ENCODE measurements at places on chromosomes 3 and 15.

GRCh38 chr3:106566277-106566676, 697.5 kb upstream of the CBLB start:
- DNase-seq: peak; percentile 10

- DNase-seq: no peak
Observed at GRCh38 chr15:94703596-94703995, 472.2 kb downstream of the MCTP2 start.

DNA sequence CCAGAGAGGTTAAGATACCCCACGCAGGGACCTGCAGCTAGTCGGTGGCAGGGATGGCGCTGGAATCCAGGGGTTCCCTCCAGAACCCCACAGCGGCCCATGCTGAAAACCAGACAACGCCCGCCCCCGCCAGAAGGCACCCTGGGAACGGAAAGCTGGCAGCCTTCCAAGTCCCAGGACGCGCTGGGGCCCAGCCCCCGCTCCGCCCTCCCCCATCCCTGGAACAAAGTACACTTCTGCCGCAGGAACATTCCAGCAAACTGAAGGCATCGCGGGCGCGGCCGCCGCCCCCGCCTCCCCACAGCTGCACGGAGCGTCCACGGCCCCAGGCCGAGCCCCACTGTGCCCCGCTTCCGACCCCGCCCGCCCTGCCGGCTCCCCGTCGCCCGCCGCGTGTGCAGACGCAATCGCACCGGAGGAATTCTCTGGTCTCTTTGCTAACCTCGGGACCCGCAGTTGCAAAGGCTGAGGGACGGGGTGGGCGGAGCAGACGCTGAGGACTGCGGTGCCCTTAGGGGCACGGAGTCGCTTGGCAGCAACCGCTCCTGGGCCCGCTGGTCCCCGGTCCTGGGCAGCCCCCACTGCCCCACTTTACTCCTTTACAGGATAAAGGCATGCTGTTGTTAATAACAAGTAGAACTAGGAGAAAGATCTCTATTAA, 44.8 kb upstream of the RNU6-1 start:
- DNase-seq: no peak

- DNase-seq: peak; percentile 87
Observed at GRCh38 chr3:48662753-48663488, at the start of gene CELSR3. CELSR3 (minus strand) TSS chr3:48662886; CDS start chr3:48662634, 252 bp downstream.

- DNase-seq: no peak
Observed at GRCh38 chr3:155138677-155139076, 58.6 kb downstream of the MME start.

GRCh38 chr3:101377209-101377608, 56.8 kb upstream of the IMPG2 start:
- no peak for DNase-seq

DNA sequence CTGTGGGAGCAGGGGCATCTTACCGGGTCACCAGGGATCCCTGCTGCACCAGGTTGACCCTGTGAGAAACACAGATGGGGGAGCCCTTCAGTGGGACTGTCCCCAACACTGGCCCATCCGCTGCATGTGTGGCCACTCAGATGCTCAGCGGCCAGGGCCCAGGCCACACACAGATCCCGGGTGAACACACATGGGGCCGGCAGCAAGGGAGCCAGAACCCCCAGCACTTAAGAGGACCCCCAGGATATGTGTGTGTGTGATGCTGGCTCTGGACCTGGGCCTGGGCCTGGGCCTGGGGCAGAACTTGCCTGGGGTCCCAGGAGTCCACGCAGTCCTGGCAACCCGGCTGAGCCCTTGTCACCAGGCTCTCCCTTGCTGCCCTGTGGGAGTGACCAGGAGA, 4.9 kb upstream of the UCN2 start:
- DNase-seq: no peak

- no peak for DNase-seq
Observed at GRCh38 chr3:147836330-147836729, 427.2 kb downstream of the ZIC1 start.

DNA sequence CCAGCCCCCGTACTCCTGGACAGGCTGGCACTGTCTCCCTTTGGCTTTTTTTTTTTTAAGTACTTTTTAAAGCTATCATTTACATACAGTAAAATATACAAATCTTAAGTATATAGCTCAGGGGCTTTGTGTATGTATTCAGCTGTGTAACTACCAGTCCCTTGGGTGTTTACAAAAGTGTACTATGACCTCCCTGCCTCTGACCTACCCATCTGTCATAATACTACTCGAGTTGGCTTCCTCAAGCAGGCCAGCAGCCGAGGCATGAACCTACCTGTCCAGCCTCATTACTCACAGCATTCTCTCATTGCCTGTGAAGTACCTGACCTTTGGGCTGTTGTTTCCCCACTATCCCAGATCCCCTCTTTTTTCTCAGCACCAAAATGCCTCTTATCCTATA, 33.2 kb downstream of the ABHD2 start:
- DNase-seq: no peak

DNA sequence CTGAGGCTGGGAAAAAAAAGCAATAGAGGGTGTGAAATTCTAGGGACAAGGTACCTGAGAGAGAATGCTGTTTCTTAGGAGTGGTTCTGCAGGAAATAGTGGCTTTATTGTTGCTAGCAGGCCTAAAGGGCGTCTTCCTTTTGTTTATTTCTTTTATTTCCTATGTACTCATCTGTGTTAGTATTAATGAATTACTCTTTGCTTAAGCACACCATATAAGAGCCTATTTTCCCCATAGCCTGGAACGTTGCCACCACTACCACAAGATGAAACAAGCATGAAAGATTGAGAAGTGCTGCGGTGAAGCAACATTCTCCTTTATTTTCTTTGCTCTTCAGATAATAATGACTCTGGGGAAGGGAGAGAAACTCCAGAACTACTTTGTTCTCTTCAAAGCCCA, 21.3 kb upstream of the GOLIM4 start:
- peak; percentile 63 for DNase-seq

GRCh38 chr3:29937185-29937584, 656.3 kb downstream of the RBMS3 start:
- no peak for DNase-seq

DNA sequence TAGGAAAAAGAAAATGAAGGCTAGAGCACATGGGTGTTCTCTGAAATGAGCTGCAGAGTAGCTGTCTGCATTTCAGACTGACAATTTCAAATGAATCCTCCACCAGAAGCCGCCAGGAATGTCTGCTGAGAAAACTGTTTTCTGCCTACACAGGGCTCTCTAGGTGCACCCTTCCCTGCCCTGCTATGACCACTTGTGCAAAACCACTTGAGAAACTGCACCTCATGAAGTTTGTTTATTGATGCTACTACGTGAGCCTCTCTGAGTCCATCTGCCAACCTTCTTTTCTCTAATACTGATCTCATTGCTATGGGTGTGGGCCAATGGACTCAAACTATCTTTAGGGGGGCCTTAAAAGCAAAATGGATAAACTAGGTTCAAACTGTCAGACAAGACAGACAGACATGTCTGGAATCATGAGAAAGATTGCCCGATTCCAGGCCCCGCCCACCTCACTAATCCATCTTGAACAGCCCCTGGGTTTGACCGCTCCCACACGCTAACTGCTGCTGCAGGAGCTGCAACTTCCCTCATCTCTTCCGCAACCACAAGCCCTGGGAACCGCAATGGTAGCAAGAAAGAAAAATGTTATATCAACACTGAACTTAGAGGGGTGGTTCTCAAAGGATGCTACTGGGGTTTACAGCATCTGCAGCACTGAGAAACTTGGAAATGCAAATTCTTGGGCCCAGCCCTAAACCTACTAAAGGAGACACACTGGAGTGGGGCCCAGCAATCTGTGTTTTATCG, 9.0 kb upstream of the CD47 start:
- peak; percentile 97 for DNase-seq

DNA sequence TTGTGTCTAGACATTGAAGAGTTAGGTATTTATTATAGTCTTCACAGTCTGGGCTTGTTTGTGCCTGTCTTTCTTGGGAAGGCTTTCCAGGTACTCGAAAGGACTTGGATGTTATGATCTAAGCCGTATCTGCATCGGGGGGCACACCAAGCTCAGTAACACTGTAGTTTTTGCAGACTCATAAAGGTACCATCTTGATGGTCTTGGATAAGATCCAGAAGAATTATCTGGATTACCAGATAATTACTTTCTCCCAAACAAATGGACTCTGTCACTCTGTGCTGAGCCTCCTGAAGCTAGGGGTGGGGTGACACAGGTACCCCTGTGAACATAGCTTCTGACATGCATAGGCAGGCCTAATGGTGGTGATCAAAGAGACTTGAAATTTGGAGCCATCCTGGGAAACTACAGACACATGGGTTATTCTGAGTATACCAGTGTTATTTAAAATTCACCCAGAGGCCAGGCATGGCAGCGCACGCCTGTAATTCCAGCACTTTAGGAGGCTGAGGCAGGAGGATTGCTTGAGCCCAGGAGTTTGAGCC, 238.6 kb upstream of the TPM1 start:
- no peak for DNase-seq

DNA sequence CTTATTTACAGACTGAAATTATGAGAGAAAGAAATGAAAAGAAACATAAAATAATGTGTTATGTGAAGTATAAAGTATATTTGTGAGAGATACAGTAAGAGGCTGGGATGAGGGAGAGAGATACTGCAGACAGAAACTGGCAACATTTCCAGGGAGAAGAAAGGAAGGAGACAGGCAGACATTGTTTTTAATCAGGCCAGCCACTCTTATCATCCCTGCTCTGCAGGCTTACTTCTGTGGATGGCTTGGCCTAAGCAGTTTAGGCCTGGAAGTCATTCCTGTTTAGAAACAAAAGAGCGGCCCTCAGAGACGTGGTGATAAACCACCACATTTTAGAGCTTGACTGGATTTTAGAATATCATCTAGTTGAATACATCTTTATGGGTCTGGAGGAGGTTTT, 12.4 kb downstream of the PCCB start:
- DNase-seq: no peak

- DNase-seq: no peak
Observed at GRCh38 chr3:114756506-114757279, 390.4 kb downstream of the ZBTB20 start.

DNA sequence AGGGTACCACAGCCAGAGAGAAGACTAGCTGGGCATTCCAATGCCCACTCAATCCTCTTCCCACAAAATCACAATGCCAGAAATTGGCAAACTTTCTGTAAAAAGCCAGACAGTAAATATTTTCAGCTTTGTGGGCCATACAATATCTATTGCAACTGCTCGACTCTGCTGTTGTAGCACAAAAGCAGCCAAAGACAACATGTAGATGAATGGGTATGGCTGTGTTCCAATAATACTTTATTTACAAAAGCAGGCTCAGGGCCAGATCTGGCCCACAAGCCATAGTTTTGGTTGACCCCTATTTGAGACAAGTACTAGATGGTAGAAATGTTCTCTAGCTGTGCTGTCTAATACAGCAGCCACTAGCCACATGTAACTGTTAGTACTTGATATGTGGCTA, 330.9 kb downstream of the ERC2 start:
- no peak for DNase-seq

- no peak for DNase-seq
Observed at GRCh38 chr3:150653110-150653561, 50.0 kb downstream of the SELENOT start.

DNA sequence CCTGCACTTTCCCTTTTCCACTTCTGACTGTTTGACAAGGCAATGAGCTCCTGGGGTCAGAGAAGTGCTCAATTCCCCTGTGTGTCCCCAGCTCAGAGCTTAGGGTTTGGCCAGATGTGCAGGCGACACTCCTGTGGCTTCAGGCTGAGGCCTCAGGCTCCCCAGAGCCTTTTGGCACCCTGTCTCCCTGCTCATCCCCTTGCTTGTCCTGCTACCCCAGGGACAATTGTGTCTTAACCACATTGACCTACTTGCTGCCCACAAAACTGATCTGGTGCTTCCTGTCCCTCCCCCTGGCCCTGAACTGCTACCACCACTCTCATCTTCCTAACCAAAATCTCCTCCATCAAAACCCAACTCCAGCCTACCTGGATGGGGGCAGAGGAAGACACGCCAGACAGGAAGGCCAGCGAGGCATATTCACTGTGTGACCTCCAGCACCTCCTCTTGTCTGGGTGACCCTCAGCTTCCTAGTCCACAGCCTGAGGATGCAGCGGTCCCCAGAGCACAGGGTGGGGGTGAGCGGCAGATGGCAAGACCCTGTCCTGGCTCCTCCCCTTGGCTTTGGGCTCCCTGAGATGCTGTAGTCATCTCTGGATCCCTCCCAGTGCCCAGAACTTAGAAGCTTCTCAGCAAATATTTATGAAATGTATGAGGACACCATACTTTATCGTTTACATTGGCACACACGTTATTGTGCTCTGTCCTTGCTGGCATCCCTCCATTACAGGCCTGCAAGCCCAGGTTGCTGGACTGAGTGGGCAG, 98.9 kb upstream of the SLC6A6 start:
- no peak for DNase-seq

GRCh38 chr3:8464668-8465067, 37.0 kb upstream of the LMCD1 start:
- DNase-seq: no peak

DNA sequence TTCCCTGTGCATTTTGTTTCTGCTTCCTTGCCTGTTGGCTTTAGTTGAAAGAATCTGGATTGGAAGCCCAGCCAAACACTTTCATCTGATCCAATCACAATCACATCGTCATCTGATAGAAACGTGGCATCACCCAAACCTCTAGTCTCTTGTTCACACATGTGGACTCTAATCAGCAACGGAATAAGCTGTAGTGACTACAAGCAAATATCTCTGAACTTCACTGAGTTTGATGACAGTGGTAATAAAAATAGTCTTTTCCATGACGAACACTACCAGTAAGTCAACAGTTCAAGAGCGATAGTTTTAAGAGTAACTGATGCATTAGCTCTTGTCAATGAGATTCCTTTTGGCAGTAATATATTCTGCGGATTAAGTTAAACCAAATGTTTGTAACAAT, 22.8 kb upstream of the MECOM start:
- DNase-seq: no peak

DNA sequence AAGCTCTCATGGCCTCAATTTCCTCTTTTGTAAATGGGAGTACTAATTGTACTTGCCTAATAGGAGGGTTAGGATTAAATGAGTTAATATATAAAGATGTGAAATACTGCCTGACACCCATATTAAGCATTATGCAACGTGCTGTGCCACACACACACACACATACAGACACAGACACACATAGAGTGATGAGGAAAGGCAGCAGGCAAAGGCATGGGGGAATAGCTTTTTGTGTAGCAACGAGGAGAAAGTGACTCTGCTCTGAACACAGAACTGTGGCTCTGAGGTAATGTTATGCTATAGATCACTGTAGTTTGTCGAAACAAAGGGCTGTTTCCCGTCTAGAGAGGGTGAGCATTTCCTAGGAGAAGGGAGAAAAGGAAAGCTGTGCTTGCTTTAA, 233.3 kb upstream of the SLCO3A1 start:
- no peak for DNase-seq

DNA sequence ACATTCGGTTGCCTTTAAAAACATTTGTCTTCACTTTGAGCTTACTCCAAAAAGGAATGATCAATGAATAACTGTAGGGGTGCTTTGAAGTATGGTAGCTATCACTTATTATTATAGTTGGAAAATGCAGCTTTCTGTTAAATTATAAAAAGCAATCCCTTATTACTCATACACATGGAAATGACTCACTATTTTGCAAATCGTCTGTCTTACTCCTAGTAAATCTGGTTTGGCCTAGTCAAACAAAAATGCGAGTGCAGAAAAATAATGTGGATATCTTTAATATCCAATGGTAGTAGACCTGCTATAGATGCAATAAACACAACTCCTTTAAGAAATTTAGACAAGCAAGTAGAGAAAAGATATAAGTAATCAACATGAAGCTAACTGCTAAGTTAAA, 112.5 kb downstream of the ZIC1 start:
- no peak for DNase-seq

- no peak for DNase-seq
Observed at GRCh38 chr3:76016111-76016510, 230.8 kb upstream of the ZNF717 start.

GRCh38 chr3:48014358-48014757, 1.9 kb downstream of the MAP4 start:
- DNase-seq: no peak

Measured in OCI-M1 (cell line).